ENCODE measurements at places on chromosomes 6 and 20.

GRCh38 chr6:3324262-3324942 lies 65.7 kb downstream of the PSMG4 start:
- no peak for DNase-seq

DNA sequence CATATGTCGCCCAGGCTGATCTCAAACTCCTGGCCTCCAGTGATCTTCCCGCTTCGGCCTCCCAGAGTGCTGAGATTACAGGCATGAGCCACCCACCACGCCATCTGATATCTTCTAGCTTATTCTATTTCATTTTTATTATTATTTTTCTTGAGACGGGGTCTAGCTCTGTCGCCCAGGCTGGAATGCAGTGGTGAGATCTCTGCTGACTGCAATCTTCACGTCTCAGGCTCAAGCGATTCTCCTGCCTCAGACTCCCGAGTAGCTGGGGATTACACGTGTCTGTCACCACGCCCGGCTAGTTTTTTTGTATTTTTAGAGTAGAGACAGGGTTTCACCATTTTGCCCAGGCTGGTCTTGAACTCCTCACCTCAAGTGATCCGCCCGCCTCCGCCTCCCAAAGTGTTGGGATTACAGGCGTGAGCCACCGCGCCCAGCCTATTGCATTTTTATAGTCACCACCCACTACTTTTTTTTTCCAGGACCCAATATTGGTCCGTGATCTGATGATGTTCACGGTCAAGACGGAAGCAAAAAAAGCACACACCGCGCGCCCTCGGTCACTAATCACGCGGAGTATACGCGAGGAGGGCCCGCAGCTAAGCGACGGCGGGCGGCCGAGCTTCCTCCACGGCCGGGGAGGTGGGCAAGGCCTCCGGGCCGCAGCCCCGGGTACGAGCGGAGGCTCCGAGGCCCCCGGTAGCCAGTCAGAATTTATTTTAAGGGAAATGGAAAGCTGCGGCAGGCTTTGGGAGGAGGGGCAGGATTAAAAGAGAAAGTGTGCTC lies 1.1 kb upstream of the LSM14B start:
- no peak for DNase-seq

GRCh38 chr20:33676652-33677645 lies 2.7 kb upstream of the NECAB3 start:
- no peak for DNase-seq

DNA sequence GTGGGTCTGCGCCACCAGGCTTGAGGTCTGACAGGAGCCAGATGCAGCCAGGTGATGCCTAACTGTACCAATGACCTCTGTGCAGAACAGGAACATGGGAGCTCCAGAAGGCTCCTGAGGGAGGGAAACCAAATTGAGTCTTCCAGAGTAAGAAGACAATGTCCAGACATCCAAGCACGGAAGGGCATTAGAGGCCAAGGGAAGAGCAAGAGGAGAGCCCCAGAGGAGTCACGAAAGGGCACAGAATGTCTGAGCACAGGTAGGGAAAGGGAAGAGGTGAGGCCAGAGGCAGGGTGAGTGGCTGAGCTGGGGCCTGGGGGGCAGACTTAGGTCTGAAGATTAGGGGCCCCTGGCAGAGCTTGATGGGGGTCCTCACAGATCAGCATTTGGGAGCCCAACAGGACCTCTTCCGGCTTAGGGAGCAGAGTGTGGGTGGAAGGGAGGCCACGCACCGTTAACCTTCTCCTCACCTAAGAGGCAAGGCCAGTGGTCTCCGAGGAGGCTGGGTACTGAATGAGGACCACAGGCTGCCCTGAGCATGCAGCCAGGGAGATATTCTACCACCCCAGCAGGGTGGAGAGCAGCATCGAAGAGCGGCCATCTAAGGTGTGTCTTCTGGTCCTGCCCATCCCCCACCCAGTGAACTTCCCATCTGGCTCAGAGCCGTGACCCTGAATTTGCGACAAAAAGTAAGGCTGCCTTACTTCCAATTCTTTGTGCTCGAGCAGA lies 41.7 kb downstream of the RRBP1 start:
- no peak for DNase-seq

DNA sequence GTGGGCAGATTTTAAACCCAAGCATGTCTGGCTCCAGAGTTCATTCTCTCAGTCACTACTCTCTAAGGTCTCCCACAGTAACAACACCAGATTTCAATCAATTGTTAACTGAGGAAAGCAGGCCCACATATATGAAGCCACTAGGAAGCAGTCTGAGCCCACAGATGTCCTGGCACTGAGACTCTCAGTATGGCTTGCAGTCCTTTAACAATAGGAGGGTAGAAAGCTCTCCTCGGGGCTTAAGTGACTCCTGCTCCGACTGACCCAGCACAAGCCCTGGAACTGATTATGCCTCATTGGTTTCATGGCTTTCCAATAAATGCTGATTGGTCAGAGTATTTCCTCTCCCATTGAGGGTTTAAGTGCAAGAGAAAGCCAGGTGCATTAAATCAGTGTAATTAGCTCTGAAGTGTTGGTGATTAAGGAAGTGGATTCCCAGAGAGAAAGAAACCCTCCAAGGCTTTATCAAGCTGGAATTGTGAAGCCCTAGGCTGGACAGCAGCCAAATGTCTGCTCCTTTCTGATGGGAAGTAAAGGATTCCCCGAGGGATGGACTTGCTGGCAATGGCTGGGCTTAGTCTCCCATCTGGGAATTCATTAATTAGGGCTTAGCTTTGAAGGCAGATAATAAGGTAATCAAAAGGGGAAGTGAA lies 76.6 kb upstream of the PROKR2 start:
- peak; percentile 61 for DNase-seq

GRCh38 chr6:24888715-24889370 lies 46.9 kb downstream of the RIPOR2 start:
- no peak for DNase-seq

GRCh38 chr6:161837854-161838253 lies 564.0 kb upstream of the AGPAT4 start:
- no peak for DNase-seq

- no peak for DNase-seq
Measured at GRCh38 chr6:147138835-147139234, 65.4 kb upstream of the STXBP5 start.

GRCh38 chr6:31769684-31770371 lies 7.3 kb downstream of the VWA7 start:
- peak; percentile 72 for DNase-seq

DNA sequence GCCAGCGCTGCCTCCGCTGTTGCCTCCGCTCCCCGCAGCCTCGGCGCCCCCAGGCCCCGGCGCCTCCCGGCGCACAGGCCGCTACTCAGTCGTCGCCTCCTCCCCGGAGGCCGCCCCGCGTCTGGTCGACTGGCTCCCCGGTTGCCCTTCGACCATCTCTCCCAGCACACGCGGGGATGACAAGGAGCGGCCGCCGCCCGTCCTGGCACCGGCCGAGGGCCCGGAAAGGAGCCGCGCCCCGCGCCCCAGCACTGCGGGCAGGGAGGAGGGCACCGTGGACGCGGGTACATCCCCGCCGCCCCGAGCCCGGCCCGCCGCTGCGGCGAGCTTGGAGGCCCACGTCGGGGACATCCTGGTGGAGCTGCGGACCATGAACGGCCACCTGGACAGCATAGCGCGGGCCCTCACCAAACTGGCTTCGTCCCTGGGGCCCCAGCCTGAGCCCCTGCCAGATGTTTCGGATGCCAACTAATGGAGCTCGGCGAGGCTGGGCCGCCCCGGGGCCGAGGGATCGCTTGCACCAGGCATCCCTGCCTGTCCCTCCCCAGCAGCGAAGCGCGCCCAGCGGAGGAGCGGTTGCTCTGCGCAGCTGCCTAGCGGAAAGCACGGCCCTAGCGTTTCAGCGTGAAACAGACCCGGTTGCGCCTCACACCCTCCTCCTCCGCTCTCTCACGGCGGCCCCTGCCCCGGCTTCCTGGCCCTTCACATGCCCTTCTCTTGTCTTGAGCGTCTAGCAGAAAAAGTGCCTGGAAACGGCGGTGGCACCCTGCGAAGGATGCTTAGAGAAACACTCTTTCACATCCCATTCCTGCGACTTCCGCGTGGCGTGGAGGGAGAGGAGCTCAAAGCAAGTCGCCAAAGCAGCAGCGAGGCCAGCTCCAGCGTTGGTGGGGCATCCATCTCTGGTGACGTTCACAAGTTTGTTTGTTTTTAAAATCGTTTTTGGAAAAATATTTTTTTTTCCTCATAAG lies 285.8 kb upstream of the SUPT3H start:
- no peak for DNase-seq

GRCh38 chr6:92541448-92542060 lies 877.8 kb downstream of the EPHA7 start:
- DNase-seq: no peak

GRCh38 chr6:35151466-35151865 lies 10.3 kb upstream of the TCP11 start:
- DNase-seq: no peak

- peak; percentile 81 for DNase-seq
Measured at GRCh38 chr6:108798670-108799353, 49.4 kb upstream of the ARMC2 start.
